Natural killer cell treated with Interleukin-12 subunit alpha and Interleukin-12 subunit beta and Interleukin-15 and Interleukin-18, amount 100 ng/mL, for 72 hours (primary cell): ENCODE measurements at places on chromosomes 16 and 17. TPM values are rescaled to one million over a fixed set of nuclear protein-coding genes. Genes with fewer than 3 reads are reported as not detected.

DNA sequence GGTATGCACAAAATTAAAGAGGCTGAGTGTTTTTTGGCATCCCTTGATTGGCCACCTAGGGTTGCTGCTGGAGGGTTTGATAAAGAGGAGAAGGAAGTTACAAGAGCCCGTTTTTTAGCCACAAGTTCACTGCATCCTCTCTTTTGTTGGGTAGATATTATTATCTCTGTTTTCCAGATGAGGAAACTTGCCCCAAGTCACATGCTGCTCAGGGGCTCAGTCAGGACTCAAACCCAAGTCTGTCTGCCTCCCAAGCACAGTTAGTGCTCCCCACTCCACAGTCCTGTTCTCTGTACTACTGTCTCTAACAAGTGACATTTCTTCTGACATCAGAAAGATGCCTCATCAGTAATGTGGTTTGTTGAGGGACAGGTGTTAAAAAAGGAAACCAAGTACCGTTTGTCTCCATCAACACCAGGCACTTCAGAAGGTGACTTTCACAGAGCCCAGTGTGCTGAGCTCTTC is 1.4 kb downstream of the NT5M start:
- peak overlapping the region; percentile 79 for H3K4me3 ChIP-seq
- no peaks in the 10 kb centered on the region for H3K36me3 ChIP-seq
- peak overlapping the region; percentile 74 for H3K27ac ChIP-seq
- H3K27me3 ChIP-seq = no peaks in the 10 kb centered on the region
- DNase-seq = no peak
- peaks cover 28% of the 10 kb centered on the region for H3K4me1 ChIP-seq

DNA sequence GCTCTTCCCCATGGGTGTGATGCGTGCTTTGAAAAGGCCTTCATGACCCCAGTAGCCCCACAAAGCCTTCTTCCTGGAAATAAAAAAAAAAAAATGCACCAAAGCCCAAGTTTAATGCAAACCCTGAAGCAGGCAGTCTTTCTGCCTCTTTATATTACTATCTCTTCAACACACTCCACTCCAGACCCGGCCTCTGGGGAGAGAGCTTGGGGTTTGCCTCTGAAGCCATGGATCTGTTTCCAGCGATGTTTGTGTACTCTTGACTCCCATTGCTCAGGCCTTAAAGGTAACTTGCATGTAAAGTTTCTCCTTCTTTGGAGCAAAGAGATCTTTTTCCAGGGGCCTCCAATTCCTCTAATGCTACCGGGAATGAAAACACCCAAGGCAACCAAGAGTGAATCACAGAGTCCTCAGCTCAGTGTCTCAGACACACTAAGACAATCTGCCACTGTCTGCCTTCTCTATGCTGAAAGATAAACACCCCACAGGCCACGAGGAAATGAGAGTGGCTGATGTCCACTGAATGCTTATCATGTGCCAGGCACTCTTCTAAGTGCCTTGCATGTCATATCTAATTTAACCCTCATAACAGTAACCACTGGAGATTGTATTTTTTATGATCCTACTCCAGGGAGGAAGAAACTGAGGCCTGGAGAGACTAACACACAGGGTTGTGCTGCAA is 56.4 kb upstream of the AKTIP start:
- no peak overlapping the region for H3K27ac ChIP-seq
- peaks cover 3% of the 10 kb centered on the region for H3K4me1 ChIP-seq
- H3K27me3 ChIP-seq = peaks cover 3% of the 10 kb centered on the region

DNA sequence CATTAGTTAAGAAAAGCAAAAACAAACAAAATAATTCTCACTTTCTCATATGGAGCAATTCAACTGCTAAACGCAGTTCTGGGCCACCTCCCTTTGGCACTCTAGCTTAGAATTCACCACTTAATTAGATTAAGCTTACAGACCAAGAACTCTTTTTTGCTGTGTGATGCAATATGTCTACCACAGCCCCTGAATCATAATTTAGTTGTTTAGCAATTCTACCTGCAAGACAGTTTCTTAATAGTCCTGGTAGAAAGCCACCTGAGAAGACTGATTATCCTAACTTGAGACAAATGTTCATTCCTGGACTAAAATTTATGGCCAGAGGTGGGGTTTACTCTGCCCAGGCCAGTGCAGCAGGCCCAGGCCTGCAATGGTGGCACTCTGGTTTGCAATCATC is 205.9 kb downstream of the HS3ST3A1 start:
- H3K4me3 ChIP-seq = no peak overlapping the region
- no peak overlapping the region for H3K27ac ChIP-seq
- DNase-seq = no peak
- no peaks in the 10 kb centered on the region for H3K4me1 ChIP-seq

Gene NPIPA1
- 63.6 TPM for total RNA-seq

Gene NEUROD2
- not detected for total RNA-seq

Gene CACNG5
- not detected for total RNA-seq

Gene VPS4A
- 41.5 TPM for total RNA-seq
